Type B pancreatic cell (in vitro differentiated cells): ENCODE measurements at places on chromosomes 4 and X. TPM values are rescaled to one million over a fixed set of nuclear protein-coding genes. Genes with fewer than 3 reads are reported as not detected.

GRCh38 chr4:875818-876423, 50.0 kb upstream of the CPLX1 start:
- no peak for DNase-seq

GAGE13 gene
- total RNA-seq, result not detected in 2 replicates

PNMA5 gene
- total RNA-seq, result 0.22 TPM in 1 of 2 replicates, not detected in the other

DOK7 gene
- total RNA-seq, result 0.55 and 0.72 TPM in 2 replicates
